ENCODE measurements at places on chromosomes 13 and 19.
A peak's percentile ranks its signal among the peaks of the same experiment; 100 is the strongest.

DNA sequence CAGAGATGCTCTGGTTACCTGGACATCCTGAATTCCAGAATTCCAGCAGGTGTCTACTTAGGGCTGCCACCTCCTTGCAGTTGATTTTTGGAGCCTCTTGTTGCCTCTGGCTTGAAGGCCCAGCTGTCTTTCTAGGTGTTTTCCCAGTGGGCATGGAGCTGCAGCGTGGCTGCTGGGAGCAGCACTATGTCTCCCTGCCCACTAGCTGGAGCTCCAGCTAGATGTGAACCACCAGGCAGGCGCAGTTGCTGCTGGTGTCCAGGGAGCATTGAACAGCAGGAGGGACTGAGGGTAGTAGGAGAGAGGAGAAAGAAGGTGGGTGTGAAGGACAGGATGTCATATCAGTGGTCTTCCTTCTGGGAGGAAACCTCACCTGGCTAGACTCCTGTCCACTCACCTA, 9.9 kb upstream of the SELENOW start:
- no peaks in the 10 kb centered on the region for H3K4me1 ChIP-seq
- H3K27ac ChIP-seq, result no peak overlapping the region
- no peaks in the 10 kb centered on the region for H3K36me3 ChIP-seq
- H3K4me3 ChIP-seq, result no peak overlapping the region
- DNase-seq, result no peak

- no peaks in the 10 kb centered on the region for H3K27me3 ChIP-seq
- no peak for DNase-seq
- no peaks in the 10 kb centered on the region for H3K36me3 ChIP-seq
- H3K27ac ChIP-seq, result no peak overlapping the region
Observed at GRCh38 chr13:31853643-31854326, 114.5 kb downstream of the RXFP2 start.

GRCh38 chr19:18224525-18225354, 1.5 kb downstream of the PDE4C start:
- no peaks in the 10 kb centered on the region for H3K27me3 ChIP-seq
- H3K4me1 ChIP-seq, result no peaks in the 10 kb centered on the region
- peak overlapping the region; percentile 88 for H3K27ac ChIP-seq
- no peaks in the 10 kb centered on the region for H3K36me3 ChIP-seq
- peak; percentile 96 for DNase-seq

- H3K27me3 ChIP-seq, result no peaks in the 10 kb centered on the region
- H3K36me3 ChIP-seq, result no peaks in the 10 kb centered on the region
- no peak overlapping the region for H3K27ac ChIP-seq
- DNase-seq, result peak; percentile 60
- H3K4me1 ChIP-seq, result 0 out of 2 replicates have a peak, but pooled peaks cover 4% of the 10 kb centered on the region
Observed at GRCh38 chr19:37902668-37903067, 3.7 kb downstream of the WDR87 start.

- peaks cover 50% of the 10 kb centered on the region for H3K4me1 ChIP-seq
- no peak for DNase-seq
- H3K36me3 ChIP-seq, result no peaks in the 10 kb centered on the region
- no peaks in the 10 kb centered on the region for H3K27me3 ChIP-seq
Observed at GRCh38 chr13:26952551-26953143, 192.1 kb upstream of the GPR12 start.
